ENCODE measurements at places on chromosomes 13 and 19.
A peak's percentile ranks its signal among the peaks of the same experiment; 100 is the strongest.

GRCh38 chr13:39779337-39780265 is 124.1 kb downstream of the COG6 start:
- peak; percentile 34 for DNase-seq

DNA sequence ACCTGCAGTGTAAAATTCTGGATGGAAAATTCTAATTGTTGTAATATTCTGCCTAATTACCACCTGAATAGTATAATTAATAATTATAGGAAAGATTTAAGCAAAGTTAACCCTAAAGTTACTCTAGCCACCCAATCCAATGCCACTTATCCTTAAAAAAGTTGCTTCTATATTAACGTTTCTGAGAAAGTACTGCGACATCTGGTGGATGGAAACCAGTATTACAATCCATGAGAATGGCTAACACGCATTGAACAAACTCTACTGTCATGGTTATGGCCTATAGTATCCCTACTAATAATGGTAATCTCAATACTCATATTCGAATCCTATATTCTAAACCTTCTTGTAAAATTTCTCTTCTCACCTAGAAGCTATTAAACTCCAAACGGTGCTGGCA is 1551.8 kb downstream of the SLITRK1 start:
- DNase-seq: no peak

GRCh38 chr13:38180670-38181069 is 169.0 kb upstream of the UFM1 start:
- no peak for DNase-seq

DNA sequence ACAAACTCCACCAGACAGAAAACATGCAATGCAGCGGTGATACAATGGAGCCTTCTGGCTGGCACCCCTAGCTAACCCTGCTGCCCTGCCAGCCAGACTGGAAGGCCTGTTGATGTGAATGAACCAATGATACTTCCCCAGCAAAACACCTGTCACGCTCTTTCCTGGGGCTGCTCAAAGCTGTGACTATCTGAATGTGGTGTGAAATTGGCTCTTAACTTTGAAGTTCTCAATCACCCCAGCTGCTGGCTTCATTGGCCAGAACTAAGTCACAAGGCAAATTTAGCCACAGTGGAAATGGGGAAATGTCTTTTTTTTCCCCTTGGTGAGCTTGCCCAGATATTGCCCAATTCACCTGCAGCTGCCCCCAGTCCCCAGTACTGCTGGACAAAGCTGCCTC is 147.3 kb downstream of the SLC7A1 start:
- DNase-seq: no peak

DNA sequence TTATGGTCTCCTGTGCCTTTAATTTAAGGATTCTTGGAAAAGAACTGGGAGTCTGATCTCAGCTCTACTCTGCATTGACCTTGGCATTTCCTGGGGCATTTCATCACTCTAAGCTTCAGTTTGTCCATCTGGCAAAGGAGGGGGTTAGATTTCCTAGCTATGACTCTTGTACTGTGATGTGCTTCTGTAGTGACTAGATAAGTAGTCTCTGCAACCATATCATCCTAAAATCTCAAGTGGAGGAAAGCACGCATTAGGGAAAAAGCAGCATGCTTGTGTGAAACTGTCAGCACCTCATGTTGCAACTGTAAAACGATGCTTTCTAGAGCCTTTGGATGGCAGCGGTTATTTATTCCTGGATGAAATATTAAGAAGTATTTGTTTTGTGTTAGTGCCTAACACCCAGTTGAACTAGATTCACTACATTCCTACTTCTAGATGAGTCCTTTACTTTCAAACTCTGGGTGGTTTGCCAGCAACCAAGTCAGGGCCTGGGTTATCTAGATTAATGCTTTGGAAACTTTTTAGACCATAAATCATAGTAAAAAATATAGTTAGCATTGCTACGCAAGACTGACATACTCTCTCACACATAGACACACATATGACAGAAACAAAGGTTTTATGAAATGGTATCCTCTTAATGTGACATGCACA is 6.8 kb downstream of the WDFY2 start:
- no peak for DNase-seq

DNA sequence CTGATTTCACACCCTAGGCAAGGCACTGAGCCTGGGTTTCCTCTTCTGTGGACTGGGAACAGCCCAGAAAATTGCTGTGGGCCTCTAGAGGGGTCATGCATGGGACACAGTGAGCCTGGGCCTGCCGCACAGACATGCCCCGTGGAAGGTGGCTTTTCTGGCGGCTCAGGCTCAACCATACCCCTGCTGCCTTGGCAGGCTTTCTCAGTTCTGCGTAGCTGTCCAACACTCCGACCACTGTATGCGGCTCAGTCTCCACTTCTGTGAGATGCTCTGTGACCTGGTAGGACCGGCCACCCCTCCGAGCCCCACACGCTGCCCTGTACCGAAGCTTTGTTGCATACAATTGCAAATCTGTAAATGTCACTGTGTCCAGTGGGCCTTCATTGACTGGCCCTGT is 126.3 kb downstream of the UQCRFS1 start:
- no peak for DNase-seq

DNA sequence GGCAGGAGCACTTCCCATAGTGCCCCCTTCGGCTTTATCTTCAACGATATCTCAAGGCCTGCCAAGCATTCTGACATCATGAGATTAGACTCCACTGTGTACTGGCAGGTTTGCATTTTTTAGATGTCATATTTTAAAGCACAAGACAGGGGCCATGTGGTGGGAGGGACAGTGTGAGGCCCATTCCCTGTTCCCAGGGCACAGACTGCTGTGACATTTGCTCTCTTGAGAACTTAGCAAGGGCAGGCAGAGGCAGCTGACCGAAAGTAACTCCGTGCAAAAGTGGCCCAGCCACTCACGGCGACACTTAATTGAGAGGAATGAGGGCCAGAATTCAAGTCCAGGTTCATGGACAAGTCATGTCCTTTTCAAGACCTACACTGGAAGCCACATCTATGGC is 201.8 kb downstream of the COL4A1 start:
- DNase-seq: no peak

DNA sequence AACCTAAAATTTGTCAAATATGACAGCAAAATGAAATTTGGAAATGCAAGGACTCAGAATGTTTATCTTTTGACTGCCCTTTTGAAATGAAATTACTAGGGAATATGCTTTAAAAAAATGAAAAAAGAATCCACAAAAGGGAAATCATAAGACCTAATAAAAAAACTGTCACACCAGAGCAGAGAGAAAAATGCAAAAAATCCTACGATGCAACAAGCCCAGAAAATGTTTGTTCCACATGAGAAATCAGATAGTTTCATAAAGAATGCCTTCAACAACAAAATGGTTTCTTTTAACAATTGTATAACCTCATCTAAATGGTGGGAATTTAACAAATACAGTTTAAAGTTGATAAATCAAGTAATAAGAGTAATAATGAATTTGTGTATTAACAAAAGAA is 8.0 kb downstream of the LPAR6 start:
- no peak for DNase-seq

- peak; percentile 54 for DNase-seq
Measured at GRCh38 chr19:4327252-4327876, 11.3 kb downstream of the STAP2 start.

DNA sequence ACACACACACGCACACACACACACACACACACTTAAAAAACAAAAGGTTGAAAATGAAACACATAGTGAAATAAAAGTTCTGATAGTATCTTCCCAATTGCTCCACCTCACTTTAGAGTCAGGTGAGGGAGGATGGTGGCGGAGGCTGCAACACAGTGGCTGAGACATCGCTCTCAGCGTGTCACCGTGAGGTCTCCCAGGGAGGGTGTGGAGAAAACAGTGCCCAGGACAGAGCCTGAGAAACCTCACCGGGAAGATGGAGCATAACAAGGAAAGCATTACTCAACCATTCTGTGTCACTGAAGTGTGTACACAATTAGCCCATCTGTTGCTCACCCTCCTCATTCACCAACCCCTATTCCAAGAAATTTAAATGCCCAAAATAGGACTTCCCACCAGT is 111.4 kb upstream of the USP29 start:
- no peak for DNase-seq

DNA sequence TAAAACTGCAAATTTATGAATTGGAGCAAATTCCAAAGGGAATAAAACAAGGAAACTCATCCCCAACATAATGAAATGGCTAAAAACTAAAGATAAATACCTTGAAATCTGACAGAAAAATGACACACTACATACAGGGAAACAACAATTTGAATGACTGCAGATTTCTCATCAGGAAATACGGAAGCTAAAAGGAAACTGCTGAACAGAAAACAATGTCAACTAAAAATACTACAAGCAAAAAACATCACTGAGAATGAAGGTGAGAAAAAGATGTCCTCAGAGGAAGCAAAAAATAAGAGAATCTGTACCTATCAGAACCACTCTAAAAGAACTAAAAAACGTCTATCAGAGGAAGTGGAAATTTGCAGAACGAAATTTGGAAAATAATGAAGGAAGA is 39.5 kb downstream of the ZSWIM9 start:
- no peak for DNase-seq

DNA sequence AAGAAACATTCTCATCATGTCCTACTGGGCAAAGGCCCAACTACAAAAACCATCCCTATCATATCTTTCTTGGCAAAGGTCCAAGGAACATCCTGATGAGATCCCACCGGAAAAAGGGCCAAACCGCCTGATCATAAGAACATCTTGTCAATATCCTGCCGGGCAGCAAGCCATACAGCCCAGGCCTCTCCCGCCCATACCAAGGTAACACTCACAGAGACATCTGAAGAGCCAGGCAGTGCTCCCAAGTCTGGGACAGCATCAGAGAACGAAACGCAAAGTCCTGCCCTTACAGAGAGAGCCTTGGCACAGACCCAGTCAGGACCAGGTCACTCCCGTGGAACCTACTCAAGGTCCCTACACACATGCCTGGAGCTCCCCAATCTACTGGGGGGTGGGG is 18.5 kb upstream of the ZNF331 start:
- DNase-seq: no peak

GRCh38 chr13:91174886-91175501 is 172.5 kb upstream of the MIR17HG start:
- no peak for DNase-seq

GRCh38 chr19:38183251-38183897 is 40.6 kb downstream of the DPF1 start:
- DNase-seq: no peak

- DNase-seq: no peak
Measured at GRCh38 chr13:98396071-98396710, 180.7 kb downstream of the STK24 start.

- no peak for DNase-seq
Measured at GRCh38 chr13:42656958-42657357, 83.0 kb downstream of the TNFSF11 start.

GRCh38 chr19:32662186-32662585 is 12.8 kb downstream of the ANKRD27 start:
- DNase-seq: no peak

GRCh38 chr13:77000475-77000874 is 8.6 kb downstream of the CLN5 start:
- DNase-seq: no peak

DNA sequence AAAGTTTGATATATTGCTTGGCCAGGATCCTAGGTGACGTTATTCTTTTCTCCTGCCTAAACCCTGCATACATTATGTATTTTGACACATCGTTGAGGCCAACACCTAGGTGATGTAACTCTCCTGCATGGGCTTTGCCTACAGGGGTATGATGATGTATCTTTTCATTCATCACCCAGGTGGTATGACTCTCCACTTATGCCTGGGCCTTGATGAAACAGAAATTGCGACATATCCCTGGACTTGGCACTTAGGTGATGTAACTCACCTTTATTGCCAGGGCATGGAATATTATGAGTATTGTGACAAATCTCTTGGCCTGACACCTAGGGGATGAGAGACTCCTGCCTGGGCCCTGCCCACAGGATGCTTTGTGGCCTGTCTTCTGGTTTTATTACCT is 18.5 kb upstream of the ZNF681 start:
- DNase-seq: no peak

- DNase-seq: no peak
Measured at GRCh38 chr13:35499196-35499662, 22.7 kb upstream of the MAB21L1 start.

DNA sequence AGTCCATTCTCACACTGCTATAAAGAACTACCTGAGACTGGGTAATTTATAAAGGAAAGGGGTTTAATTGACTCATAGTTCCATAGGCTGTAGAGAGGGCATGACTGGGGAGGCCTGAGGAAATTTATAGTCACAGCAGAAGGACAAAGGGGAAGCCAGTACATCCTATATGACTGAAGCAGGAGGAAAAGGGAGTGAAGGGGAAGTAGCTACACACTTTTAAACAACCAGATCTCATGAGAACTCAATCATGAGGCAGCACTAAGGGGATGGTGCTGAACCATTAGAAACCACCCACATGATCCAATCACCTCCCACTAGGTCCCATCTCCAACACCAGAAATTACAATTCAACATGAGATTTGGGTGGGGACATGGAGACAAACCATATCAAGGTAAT is 209.1 kb downstream of the DIAPH3 start:
- DNase-seq: no peak

DNA sequence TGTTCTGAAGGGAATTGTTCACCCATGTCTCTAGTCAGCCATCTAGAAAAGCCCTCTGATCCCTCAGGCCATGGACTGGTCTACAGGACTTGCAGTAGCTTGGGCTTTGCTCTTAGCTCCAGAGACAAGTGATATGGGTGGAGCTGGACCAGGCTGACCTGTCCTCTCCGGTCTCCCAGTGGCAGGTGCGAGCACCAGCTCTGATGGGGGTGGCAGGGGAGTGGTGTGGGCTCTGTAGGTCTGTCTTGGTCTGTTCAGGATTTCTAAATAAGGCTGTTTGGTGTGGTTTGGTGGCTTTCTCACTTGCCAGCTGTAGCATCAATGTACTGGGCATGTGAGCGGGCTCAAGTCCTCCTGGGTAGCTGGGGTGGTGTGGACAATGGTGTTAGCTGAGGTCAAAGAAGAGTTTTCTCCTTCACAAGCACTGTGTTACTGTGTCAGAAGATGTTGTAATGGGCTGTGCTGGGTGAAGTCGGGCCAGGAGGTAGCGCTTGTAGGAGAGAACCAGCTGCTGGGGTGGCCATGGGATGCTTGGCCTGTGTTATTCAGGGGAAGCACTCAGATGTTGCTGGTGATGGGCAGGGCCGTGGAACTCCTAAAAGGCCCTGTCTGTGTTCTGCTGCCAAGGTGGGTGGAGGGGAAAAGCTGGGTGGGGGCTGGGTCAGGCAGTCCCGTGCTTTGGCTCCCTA is 16.9 kb downstream of the GPC6 start:
- no peak for DNase-seq

- DNase-seq: no peak
Measured at GRCh38 chr19:44824761-44825160, 15.9 kb downstream of the BCAM start.

GRCh38 chr13:113110048-113110851 is 4.7 kb downstream of the F7 start:
- DNase-seq: no peak

- DNase-seq: no peak
Measured at GRCh38 chr13:43127827-43128226, 104.4 kb downstream of the DNAJC15 start.

- no peak for DNase-seq
Measured at GRCh38 chr19:49848938-49849337, 2.0 kb upstream of the PTOV1 start.

GRCh38 chr13:39766464-39767158 is 111.1 kb downstream of the COG6 start:
- no peak for DNase-seq

Data from T follicular helper cell (primary cell).